ENCODE measurements at places on chromosomes 11 and 22.

GRCh38 chr11:92227230-92227814 lies 2.7 kb downstream of the FAT3 start:
- no peak for DNase-seq

GRCh38 chr11:27229511-27230191 lies 133.4 kb downstream of the CCDC34 start:
- no peak for DNase-seq

DNA sequence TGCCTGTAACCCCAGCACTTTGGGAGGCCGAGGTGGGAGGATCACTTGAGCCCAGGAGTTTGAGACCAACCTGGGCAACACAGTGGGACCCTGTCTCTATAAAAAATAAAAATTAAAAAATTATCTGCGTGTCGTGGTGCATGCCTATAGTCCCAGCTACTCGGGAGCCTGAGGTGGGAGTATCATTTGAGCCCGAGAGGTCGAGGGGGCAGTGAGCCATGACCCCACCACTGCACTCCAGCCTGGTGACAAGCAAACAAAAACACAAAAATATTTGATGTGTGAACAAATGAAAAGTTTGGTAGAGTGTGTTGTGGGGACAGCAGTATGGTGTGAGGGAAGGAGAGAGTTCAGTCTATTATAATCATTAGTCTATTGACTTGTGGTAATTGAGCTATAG lies 90.8 kb upstream of the PARVA start:
- DNase-seq, result peak; percentile 2

DNA sequence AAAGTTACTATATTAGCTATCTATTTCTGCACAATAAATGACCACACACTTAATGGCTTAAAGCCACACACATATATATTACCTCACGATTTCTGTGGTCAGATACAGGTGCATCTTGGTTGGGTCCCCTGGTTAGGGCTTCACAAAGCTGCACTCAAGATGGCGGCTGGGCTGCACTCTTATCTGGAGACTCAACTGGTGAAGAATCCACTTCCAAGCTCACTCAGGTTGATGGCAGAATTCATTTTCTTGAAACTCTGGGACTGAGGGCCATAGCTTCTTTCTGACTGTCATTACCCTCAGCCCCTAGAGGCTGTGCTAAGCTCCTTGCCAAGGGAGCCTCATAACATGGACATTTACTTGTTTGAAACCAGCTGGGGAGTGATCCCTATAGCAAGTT lies 5.1 kb upstream of the MS4A10 start:
- no peak for DNase-seq

- DNase-seq, result no peak
These were observed 83.7 kb downstream of the COMMD9 start for GRCh38 chr11:36205536-36205935.

- no peak for DNase-seq
These were observed 163.4 kb upstream of the NCAM1 start for GRCh38 chr11:112797648-112798293.

DNA sequence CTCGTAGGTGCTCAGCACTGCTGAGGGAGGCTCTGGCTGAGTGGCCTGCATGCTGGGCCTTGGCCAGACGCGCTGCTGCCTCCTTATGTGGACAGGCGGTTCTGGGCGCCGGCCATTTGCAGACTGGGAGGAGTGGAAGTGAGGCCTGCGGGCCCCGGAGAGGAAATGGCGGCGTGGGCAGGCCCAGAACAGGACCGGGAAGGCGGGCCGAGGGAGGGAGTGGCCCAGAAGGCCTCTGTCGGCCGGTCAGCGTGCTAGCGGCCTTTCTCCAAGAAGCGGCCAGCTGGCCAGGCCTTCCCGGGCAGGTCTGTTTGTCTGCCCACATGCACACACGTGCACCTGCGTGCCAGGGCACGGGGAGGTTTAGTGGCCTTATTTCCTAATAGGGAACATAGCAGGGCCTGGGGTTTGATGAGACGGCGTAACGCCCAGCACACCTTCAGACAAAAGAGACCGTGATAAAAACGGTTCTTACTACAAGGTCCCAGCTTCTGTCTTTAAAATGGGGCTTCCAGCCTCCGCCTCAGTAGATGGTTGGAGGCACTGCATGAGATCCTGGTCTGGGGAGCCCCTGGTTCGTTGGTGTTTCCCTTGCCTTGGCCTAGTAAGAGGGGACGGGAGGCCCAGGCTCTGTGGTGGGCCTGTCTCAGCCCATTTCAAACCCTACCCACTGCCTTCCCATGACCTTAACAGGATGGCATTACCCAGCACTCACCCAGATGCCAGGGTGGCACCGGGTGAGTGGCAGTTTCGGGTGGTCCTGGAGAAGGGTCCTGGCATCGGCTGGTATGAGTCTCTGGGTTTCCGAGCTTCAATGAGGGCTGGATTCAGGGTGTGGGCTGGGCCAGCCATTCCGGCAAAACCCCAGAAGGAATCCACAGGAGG lies 65.1 kb upstream of the PPARA start:
- DNase-seq, result no peak
